Coronary artery (tissue), 2 donors: ENCODE measurements at places on chromosomes 1 and 21.

- DNase-seq, result no peak
These were observed 26.3 kb upstream of the DISP1 start for GRCh38 chr1:222788402-222789156.

DNA sequence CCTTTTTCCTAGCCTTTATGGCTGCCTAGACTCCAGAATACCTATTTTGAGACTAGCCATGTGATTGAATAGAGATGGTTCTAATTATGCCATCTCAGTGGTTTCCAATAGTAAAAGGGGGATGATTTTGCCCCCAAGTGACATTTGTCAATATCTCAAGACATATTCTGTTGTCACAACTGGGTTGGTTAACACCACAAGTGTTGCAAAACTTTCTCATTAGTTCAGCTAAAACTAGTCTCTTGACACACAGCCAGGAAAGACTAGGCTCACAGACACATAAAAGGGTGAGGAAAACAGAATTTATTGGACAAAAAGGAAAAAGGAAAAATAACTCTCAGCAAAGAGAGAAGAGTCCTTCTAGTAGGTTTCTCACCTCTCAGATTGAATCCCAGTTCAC, 39.9 kb upstream of the GBP5 start:
- DNase-seq, result no peak

- peak; percentile 47 for DNase-seq
These were observed 449.9 kb downstream of the MATN1 start for GRCh38 chr1:30273456-30273855.

DNA sequence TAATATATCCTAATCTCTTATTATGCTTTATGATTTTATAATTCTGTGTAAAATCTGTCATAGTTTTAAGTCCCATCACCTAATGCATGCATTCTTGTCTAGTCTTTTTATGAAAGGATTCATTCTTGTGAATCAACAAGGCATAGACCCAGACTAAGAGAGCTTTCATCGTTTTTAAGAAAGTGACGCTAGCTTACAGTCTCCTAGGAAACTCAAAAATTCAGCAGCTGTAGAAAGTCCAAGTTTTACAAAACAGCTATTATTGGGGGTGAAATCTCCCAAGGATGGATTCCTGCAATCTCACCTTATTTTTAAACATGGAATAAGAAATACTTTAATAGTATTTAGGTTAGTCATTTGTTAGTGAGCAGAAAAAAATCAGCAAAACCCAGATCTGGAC, 104.7 kb downstream of the NCAM2 start:
- DNase-seq, result no peak

- DNase-seq, result no peak
These were observed 52.5 kb downstream of the HSPG2 start for GRCh38 chr1:21884456-21885235.

DNA sequence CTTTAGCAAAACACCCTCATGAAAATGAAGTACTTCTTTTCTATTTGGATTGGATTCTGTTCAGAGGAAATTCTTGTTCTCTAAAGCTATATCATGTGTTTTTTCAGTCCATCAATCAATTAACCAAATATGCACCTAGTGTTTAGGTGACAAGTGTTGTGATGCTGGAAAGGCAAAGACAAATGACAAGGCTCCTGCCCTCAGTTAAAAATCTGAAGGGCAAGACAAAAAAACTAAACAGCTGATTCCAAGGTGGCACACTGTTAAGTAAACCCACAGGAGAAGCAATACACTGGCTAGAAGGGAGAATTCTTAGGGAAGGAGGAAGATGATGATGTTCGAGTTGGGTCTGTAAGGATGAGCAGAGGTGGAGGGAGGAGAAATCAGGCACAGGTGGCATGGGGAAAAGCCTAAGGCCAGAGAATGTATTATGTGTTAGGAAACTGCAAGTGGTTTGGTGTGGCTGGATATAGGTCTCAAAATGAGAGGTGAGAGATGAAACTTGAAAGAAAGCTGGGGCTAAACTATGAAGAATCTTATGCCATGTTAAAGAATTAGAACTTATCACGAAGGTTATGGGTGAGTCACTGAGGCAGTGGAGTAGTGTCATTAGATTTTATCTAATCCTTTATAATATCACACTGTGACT, 51.8 kb upstream of the GFI1 start:
- no peak for DNase-seq
